ENCODE measurements at places on chromosomes 11 and 22.

DNA sequence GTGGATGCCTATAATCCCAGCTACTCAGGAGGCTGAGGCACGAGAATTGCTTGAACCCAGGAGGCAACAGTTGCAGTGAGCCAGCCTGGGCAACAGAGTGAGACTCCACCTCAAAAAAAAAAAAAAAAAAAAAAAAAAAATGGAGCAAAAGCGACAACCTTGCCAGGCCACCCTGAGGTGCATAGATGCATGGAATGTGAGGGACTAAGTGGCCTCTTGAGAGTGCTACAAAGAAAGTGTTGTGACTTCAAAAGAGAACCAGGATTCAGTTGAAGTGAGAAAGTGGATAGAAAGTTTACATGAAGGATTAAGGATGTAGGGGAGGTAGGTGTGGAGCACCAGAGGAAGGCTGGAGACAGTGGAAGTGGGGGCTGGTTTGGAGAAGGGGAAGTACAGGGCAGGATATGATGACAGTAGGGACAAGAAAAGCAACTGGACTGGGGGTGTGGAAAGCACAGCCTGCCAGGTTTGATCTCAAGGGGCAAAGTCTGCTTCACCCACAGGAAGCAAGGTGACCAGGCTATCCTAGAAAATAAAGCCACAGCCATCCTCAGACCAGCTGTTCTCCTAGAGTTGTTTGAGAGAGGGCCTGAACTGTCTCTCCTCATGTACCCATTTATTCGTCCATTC lies 36.0 kb upstream of the OLFML1 start:
- no peak for DNase-seq

- no peak for DNase-seq
Measured at GRCh38 chr11:32139896-32140520, 49.1 kb downstream of the RCN1 start.

- DNase-seq, result no peak
Measured at GRCh38 chr11:94768602-94769541, 716 bp downstream of the AMOTL1 start.

DNA sequence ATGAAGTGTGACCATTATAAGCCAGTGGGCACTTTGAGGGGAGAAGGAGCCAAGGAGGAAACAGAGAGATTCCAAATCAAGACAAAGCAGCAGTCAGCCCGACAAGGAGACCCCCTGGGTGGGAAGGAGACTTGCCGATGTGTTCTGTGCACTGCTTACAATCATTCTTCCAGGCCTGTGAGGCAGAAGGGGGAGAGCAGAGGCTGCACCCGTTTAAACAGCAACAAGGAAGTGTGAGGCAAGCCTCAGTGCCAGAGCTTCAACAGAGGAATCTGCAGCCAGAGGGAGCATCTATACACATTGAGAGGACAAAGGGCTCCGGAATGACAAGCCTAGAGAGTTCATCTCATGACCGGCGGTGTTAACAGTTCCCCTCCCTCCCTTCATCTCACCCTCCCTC lies 121.1 kb downstream of the NXPE2 start:
- no peak for DNase-seq

DNA sequence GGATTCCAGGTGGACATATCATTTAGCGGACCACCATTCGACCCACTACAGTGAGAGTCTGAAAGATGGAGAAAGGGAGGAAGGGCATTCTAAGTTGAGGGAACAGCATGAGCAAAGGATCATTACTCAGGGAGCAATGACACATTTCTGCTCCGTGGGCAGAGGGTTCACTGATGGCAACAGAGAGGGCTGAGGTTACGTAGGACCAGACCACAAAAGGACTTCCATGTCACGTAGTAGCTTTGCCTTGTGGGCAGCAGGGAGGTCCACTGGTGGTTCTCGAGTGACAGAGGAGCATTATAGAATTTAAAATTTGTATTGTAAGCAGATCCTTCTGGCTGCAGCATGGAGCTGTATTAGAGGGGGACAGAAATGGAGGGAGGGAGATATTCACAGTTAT lies 109.7 kb upstream of the NAV2 start:
- no peak for DNase-seq

DNA sequence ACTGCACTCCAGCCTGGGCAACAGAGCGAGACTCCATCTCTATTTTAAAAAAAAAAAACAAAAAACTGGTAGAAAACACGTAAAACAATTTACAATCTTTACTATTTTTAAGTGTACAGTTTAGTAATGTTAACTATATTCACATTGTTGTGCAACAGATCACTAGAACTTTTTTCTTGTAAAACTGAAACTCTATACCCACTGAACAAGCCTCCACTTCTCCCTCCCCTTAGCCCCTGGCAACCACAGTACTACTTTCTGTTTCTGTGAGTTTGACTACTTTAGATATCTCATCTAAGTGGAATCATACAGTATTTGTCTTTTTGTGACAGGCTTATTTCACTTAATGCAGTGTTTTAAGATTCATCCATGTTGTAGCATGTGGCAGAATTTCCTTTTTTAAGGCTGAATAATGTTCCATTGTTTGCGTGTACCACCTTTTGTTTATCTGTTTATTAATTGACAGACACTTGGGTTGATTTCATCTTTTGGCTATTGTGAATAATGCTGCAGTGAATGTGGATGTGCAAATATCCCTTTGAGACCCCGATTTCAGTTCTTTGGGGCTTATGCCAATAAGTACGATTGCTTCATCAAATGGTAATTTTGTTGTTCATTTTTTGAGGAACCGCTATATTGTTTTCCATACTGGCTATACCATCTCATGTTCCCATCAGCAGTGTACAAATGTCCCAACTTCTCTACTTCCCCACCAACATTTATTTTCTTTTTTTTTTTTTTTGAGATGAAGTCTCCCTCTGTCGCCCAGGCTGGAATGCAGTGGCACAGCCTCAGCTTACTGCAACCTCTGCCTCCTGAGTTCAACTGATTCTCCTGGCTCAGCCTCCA lies 11.0 kb downstream of the DDB2 start:
- no peak for DNase-seq

GRCh38 chr11:74683279-74683871 lies 47.9 kb downstream of the CHRDL2 start:
- DNase-seq, result no peak

DNA sequence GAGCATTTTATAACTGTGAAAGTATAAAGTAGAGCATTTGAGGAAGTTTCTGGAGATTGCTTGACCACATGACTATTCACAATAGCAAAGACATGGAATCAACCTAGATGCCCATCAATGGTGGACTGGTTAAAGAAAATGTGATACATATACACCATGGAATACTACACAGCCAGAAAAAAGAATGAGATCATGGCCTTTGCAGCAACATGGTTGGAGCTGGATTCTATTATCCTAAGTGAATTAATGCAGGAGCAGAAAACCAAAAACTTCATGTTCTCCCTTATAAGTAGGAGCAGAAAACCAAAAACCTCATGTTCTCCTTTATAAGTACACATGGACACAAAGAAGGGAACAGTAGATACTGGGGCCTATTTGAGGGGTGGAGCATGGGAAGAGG lies 30.3 kb downstream of the UVRAG start:
- DNase-seq, result no peak

DNA sequence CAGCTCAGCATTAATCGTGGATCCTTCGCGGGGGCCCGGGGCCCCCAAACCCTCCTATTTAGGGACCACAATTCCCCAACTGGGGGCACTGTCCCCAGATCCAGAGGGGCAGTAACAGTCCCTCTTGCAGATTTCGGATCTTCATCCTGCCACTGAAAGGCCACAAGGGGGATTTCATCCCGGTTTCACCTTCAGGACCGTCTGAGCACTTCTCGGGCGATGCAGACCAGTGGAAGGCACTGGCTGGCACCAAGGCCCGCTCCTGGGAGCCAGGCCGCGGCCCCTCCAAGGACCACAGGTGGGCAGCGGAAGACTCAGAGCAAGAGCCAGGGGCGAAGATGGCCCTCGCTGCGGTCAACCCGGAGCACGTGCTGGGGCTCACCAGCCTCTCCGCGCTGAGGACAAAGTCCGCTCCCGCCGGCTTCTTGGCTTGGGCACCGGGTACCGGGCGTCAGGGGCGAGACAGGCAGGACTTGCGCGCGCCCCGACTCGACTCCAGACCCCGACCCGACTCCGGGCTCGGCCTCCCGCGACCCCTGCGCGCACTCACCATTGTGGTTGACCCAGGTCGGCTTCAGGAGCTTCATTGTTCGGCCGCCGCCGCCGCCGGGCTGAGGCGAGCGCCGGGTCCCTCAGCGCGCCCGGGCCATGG lies 517 bp downstream of the HIRA start:
- DNase-seq, result no peak

GRCh38 chr11:119317592-119318239 lies 786 bp upstream of the MCAM start:
- no peak for DNase-seq

DNA sequence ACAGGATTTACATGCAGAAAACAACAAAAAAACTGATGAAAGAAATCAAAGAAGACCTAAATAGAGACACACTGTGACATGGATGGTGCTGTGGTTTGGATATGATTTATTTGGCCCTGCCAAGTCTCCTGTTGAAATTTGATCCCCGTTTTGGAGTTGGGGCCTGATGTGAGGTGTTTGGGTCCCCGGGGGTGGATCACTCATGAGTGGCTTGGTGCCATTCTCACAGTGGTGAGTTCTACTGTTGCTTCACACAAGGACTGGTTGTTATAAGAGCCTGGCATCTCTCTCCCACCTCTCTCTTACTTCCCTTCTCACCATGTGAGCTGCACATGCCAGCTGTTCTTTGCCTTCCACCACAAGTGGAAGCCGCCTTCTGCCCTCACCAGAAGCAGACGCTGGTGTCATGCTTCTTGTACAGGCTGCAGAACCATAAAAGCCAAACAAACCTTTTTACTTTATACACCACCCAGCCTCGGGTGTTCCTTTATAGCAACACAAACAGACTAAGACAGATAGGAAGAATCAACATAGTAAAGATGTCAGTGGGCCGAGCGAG lies 7.8 kb upstream of the RTL6 start:
- DNase-seq, result no peak

DNA sequence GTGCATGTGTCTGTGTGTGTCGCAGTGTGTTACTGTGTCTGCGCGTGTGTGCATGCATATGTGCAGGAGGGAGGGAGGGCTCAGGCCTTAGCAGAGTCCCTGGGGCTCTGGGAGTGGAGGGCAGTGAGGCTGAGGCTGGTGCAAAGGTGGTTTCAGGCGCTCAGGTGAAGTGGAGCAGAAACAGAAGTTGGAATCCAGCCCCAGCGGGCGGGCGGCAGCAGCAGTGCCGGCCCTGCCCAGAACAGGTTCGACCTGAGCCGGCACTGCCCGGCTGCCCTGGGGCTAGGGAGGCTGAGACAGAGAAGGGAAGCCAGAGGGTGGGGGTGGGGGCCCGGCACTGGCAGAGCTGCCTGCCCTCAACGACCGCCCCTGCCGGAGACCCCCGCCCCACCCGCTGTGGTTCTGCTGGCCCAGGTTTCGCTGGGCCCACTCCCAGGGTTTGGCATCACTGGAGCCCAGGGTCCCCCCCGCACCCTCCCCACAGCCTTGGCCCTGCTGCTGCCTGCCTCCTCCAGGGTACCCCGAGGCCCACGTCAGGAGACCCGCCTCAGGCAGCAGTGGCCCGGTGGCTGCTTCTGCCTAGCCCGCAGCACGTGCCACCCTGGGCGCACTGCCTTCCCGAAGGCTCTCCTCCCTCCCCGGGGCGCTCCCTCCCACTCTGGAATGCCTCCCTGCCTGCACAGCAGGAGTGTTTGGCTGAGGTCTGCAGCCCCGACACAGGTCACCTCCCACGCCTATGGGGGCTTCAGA lies 13.3 kb downstream of the ASCL2 start:
- DNase-seq, result no peak

DNA sequence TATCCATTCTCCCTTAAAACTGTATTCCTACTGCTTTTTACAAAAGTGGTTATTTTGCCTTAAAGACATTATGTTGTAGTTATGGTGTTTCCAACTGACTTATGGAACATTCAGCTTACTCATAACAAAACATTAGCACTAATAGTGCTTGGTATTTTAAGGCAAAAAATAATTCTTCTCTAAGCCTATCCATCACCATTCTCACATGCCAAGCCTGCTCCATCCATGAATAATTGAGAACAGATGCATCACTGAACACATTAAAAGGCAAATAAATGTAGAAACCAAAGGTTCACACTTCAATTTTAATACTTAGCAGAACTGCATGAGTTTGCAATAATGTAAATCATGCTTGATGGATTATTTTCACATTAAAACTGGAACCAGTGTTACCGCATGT lies 42.3 kb upstream of the DDI1 start:
- DNase-seq, result peak; percentile 73

- no peak for DNase-seq
Measured at GRCh38 chr22:38655519-38656255, 505 bp downstream of the FAM227A start.

- no peak for DNase-seq
Measured at GRCh38 chr11:33907421-33907820, 15.5 kb upstream of the LMO2 start.
